ENCODE measurements at places on chromosomes 1 and 21. TPM values are rescaled to one million over a fixed set of nuclear protein-coding genes. Genes with fewer than 3 reads are reported as not detected.

Gene SLC25A34
- total RNA-seq, result 0.26 TPM

Gene LRRIQ3
- total RNA-seq, result 0.51 TPM

Gene UMODL1
- not detected for total RNA-seq

Gene FOXO6
- total RNA-seq, result not detected

Gene OR2M3
- total RNA-seq, result not detected

Gene MRPL37
- 48.5 TPM for total RNA-seq

Gene C1QTNF12
- 0.25 TPM for total RNA-seq

Gene OR2T29
- not detected for total RNA-seq

Gene CNKSR1
- total RNA-seq, result not detected

Gene ANXA9
- not detected for total RNA-seq

Gene CHD5
- under 0.01 TPM for total RNA-seq

Gene RNU1-1
- under 0.01 TPM for total RNA-seq

Gene PALMD
- 10.9 TPM for total RNA-seq

Gene OR10J1
- not detected for total RNA-seq

Gene CASQ2
- total RNA-seq, result not detected

Gene B4GALT2
- total RNA-seq, result 44.0 TPM

Gene FMO3
- total RNA-seq, result under 0.01 TPM

Gene C8B
- not detected for total RNA-seq

Gene GJA4
- 70.5 TPM for total RNA-seq

Gene CSMD2
- under 0.01 TPM for total RNA-seq

Gene USH2A
- total RNA-seq, result not detected

Gene TTC22
- not detected for total RNA-seq

Gene GNG12
- total RNA-seq, result 144 TPM

Gene DCLRE1B
- total RNA-seq, result 1.8 TPM

Gene FABP3
- total RNA-seq, result 1.3 TPM

Gene SSU72
- total RNA-seq, result 65.9 TPM

Gene TNNI3K
- total RNA-seq, result not detected

Gene PPFIA4
- total RNA-seq, result 0.13 TPM

Gene DISP3
- total RNA-seq, result under 0.01 TPM

Gene PTPN7
- total RNA-seq, result 0.13 TPM

Gene PROX1
- total RNA-seq, result 56.4 TPM

Gene RFX5
- 48.7 TPM for total RNA-seq

Gene TSSK3
- total RNA-seq, result 0.26 TPM

Gene NTMT2
- not detected for total RNA-seq

Gene ARHGAP29
- total RNA-seq, result 171 TPM

Gene CD101
- total RNA-seq, result 0.39 TPM

Gene SLC9A1
- total RNA-seq, result 3.9 TPM

Gene IFNLR1
- not detected for total RNA-seq

Gene KLF17
- total RNA-seq, result not detected

Gene FCRLB
- total RNA-seq, result 0.38 TPM

Gene WNT4
- 0.39 TPM for total RNA-seq

Gene LSS
- total RNA-seq, result 55.0 TPM

Gene OR14K1
- total RNA-seq, result not detected

Gene PIAS3
- total RNA-seq, result 4.5 TPM

Gene MASP2
- total RNA-seq, result not detected

Gene RSPH1
- total RNA-seq, result not detected

Gene NUP210L
- total RNA-seq, result under 0.01 TPM

Gene TMCC2
- total RNA-seq, result 0.77 TPM

Gene JAK1
- 171 TPM for total RNA-seq

Gene EFNA3
- 1.3 TPM for total RNA-seq

Gene FAM72A
- total RNA-seq, result 3.9 TPM

Gene ELF3
- under 0.01 TPM for total RNA-seq

Gene KRTAP7-1
- not detected for total RNA-seq

Measured in dermis microvascular lymphatic vessel endothelial cell (primary cell).